ENCODE measurements at places on chromosomes 16 and 17.

DNA sequence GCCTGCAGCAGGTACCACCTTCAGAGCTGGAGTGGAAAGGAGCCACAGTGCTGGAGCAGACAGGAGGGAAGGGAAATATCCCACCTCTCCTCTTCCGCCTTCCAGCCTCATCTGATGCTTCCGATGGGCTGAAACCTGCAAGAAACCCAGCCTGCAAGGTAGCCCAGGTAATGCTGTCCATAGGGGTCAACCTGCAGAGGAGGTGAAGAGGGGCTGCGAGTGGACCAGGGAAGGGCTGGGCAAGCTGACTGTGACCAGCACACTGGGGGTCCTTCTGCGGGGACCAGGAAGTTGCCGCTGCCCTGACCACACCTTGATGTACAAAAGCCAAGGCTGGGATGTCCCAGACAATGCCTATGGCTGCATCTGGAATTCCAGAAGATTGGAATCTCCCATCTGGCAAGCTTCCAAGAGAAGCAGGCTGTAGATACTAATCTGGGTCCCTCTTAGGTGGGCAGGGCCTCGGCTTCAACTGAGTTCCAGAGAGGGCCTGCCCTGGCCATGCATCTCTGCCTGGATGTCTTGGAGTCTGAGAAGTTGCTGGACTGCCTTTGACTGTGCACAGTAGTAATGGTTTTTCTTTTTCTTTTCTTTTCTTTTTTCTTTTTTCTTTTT is 5.8 kb downstream of the FOXL1 start:
- no peak for DNase-seq

GRCh38 chr16:48537909-48538745 is 71.9 kb downstream of the N4BP1 start:
- peak; percentile 64 for DNase-seq

DNA sequence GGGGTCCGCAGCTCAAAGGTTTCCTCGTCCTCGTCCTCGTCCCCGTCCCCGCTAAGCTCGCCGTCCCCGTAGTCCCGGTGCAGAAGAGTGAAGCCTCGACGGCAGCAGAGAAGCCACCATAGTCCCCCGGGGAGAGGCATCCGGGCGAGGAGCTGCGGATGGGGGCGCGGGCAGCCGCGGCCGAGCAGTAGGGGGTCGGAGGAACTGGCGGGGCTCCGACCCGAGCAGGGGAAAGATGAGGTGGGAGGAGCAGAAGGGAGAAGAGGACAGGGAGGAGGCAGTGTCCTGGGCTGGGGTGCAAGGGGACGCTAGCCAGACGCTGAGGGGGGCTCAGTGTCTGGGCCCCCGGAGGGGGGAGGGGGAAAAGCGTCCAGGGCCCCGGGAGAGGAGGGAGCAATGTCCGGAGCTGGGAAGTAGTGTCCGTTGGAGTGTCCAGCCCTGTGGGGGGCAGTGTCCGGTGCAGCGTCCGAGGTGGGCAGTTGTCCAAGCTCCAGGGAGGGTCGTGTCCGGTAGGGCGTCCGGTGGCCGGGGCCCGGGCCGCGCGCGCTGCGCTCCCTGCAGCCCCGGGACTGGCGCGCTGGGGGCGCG is at the start of gene PLEKHH3:
Gene PLEKHH3 (minus strand): TSS at position 571 of the 588 bp plus-strand sequence. CDS start 431 bp downstream, at position 140.
- DNase-seq, result no peak

DNA sequence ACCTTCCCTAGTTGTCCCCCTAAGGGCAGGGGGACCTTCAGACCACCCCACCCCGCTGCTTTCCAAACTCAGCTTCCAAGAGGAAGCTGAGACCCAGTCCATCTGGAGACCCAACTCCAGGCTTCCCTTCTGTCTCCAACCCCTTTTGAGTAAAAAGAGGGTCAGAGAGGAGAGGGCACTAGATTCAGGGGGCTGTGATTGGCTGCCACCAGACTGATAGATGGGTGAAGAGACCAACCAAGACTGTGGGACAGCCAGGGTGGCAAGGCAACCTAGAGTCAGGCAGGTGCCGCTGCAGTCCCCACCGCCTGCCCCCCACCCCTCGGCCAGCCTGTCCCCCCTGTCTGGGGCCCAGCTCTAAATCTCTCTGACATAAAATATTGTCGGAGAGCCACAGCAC is 92.5 kb downstream of the SDK2 start:
- no peak for DNase-seq

DNA sequence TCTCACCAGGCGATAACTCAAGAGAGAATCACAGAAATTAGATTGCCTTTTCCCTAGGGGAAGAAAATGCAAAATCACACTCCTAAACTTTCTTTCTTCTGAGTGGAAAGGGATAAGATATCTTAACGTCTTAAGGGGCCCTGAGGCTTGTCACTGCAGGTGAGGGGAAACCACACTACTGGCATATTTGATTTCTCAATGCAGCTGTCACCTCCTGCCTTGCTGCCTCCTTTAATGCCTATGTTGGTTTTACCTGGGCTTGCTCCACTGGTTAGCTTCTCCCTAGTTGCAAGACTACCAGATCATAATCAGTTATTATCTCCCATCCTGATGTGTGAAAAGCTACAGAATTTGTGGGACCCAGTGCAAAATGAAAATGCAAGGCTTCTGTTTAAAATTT is 4.5 kb upstream of the HERPUD1 start:
- no peak for DNase-seq

DNA sequence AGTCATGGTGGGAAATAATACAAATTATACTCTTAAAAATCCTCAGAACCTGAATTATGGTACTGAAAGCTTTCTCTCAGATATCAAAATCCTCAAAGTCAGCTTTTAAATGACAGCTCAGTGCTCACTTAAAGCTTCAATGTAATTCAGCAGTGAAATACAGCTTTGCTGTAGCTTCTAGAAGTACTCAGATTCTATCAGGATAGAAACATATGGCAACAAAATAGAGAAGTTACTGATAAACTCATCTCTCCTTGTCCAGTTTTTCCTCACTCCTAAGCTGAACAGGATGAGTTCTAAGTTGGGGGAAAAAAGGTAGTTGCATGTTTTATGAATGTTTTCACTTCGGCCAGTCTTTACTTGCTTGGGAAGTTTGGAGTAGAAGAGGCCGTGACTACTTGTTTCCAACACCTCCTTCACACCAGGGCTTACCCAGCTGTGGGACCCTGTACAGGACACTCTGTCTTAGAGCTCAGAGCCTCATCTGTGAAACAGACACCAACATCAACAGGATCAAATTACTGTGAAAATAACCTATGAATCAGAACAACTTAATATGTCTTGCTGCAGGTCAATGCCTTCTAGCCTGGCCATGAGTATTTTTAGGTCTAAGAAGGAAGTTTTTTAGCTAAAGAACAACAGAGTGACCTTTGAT is 30.2 kb downstream of the OGFOD1 start:
- DNase-seq, result no peak

DNA sequence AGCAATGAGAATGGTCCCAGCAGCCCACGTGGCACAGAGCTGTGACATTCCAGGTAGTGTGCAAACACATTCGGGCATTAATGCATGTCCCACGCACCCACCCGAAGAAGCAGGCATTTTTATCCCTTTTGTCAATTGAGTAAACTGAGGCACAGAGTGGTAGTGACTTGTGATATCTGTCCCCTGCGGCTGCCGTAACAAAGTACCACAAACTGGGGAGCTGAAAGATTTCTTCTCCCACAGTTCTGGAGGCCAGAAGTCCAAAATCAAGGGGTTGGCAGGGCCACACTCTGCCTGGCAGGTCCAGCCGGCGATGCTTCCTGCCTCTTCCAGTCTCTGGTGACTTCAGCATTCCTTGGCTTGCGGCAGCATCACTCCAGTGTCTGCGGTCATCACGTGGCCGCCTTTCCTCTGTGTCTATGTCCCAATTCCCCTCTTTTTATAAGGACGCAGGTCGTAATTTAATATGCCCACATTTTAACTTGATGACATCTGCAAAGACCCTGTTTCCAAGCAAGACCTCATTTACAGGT is 221.9 kb upstream of the GSE1 start:
- no peak for DNase-seq

- DNase-seq, result no peak
Measured at GRCh38 chr17:45770632-45771270, 13.4 kb upstream of the CRHR1 start.

DNA sequence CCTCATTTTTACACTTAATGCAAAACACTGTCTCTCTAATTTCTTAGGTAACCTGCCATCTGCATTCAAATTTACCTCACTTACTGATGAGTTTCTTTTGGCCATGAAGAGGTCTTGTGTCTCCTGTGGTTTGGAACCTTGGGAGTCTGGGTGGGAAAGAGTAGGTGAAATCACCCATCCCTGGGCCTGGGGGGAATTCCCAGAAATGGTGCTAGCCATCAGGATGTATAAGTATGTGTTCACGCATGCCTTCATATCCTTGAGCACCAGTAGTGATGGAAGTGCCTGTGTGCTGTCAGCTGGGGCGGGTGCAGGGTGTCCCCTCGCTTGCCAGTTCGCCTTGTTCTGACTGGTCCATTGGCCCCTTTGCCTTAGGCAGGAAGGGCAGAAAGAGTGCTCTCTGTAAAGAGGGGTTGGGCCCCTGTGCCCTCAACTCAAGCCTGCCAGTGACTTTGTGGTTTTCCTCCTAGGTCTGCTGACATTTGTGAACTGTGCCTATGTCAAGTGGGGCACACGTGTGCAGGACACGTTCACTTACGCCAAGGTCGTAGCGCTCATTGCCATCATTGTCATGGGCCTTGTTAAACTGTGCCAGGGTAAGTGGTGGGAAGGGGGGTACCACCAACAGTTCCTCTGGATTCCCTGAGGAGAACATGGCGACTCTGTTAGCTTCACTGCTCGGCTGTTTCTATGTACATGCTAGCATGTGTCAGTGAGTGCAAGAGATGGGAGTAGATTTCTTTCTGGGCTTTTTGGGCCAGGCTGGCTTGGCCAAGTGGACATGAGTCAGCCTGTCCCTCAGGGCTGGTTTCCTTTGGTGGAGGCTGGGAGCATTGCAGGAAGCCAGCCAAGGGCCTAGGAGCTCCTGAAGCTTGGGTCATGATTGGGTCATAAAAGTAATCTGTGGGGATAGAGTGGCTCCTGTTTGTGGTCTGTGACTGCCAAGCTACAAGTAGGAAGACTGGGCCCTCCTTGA is 23.2 kb downstream of the SLC7A6OS start:
- DNase-seq, result no peak

- no peak for DNase-seq
Measured at GRCh38 chr17:77449373-77449907, 308.7 kb downstream of the SEC14L1 start.

DNA sequence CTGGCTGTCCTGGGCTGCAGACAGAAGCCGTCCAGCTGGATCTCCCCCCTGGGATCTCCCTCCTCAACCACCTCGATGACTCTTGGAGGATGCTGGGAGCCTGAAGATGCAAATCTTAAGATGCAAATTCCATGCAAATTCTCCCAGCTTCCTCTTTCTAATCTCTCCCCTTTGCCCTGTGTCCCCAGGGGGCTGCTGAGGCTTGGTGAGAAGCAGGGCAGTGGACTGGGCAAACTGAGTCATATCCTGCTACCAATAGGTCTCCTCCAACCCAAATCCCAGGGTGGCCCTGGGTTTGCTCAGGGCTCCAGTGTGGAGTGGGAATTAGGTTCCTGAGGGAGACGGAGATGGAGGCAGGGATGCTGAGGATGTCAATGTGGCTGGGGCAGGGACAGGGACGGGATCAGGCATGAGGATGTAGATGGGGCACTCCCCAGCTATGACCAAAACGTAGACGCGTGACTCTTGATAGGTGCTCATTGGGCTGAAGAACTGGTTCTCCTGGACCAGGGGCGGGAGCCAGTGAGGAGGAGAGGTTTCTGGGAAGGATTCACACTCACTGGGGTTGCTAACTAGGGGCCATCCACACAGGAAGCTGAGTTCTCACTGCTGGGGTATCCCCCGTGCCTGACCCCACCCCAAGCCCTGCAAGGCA is 3.6 kb upstream of the ALOX12B start:
- no peak for DNase-seq

GRCh38 chr17:2794111-2794803 is 2.0 kb upstream of the RAP1GAP2 start:
- DNase-seq, result no peak

- no peak for DNase-seq
Measured at GRCh38 chr17:72618001-72618509, 474.4 kb downstream of the SLC39A11 start.

DNA sequence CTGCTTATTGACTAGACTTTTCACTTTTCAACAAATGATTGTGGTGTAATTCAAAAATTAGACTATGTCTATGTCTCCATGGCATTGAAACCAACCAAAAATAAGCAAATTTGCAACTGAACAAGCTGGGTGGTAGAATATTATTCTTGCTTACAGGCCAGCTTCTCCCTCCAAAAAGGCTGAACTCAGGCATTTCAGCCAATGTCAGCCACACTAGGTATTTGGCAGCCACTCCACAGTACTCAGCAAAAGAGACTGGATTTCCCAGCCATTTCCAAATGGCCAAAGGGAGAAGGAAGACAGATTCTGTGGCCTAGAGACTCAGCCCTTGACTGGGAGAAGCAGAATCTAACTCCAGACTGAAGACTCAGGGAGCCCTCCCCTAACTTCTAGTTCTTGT is 121.8 kb upstream of the IRX5 start:
- peak; percentile 30 for DNase-seq

DNA sequence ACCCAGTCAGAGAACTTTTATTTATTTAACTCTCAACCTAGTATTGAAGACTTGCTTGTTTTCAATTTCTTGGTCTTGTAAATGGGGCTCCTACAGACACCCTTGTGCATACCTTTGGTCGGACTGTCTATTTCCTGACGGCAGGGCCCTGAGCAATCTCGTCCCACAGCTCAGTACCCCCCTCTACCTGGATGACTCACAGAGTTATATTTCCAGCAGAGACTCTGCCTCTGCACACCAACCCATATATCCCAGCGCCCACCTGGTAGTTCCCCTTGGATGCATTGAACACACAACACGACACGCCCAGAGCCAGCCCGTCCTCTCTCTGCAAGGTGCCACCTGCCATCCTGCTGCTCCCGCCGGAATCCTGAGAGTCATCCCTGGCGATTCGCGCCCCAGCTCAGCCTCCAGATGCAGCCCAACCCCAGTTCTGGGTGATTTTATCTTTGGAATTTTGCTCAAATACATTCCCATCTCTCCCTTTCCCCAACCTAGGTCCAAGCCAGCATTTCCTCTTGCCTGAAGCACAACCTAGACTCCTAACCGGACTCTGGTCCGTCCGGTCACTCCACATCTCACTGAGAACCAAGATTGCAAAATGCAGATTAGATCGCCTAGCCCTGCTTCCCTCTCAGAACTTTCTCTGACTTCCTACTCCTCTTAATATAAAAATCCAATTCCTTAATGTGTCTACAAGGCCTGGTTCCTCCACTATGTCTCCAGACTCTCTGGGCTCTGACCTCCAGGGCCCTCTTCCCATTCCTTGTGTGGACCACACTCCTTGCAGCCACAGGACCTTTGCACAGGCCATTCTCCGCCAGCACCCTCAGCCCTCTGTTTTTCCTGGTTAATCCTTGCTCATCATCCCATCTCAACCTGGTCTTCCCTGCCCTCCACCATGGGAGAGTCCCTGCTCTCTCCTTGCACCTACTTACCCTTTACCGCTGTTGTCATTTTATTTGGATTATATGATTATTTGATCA is 129.2 kb downstream of the SEC14L1 start:
- DNase-seq, result no peak

Measured in femur (tissue), 1 donor.